ENCODE measurements at places on chromosomes 4 and X.
A peak's percentile ranks its signal among the peaks of the same experiment; 100 is the strongest.

DNA sequence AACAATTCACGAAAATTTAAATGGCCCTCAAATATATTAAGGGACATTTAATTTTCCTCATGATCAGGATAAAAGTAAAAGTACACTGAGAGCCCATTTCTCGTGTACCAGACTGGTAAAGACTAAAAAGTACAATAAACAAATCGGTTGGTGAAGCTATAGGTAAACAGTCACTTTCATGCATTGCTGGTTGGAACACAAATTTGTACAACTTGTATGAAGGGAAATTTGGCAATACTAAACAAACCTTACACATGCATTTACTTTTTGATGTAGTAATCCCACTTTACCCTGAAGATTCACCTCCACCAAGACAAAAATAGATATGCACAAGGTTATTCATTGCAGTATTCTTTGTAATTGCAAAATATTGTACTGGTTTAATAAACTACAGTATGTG lies 31.4 kb upstream of the MBNL3 start:
- no peak for DNase-seq

DNA sequence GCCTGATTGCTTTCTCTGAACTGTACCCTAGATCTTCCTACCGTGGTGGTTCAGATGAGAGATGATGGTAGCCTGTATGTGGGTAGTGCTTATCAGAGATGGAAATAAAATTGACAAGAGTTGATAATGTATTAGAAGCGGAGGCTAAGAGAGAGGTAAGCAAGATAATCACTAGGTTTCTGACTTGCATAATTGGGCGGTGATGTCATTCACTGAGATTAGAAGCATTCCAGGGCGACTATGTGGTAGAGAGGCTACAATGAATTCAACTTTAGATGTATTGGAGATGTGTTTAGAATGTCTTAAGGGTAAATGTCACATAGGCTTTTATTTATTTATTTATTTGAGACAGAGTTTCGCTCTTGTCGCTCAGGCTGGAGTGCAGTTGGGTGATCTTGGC lies 415 bp upstream of the TENM3 start:
- DNase-seq: no peak

DNA sequence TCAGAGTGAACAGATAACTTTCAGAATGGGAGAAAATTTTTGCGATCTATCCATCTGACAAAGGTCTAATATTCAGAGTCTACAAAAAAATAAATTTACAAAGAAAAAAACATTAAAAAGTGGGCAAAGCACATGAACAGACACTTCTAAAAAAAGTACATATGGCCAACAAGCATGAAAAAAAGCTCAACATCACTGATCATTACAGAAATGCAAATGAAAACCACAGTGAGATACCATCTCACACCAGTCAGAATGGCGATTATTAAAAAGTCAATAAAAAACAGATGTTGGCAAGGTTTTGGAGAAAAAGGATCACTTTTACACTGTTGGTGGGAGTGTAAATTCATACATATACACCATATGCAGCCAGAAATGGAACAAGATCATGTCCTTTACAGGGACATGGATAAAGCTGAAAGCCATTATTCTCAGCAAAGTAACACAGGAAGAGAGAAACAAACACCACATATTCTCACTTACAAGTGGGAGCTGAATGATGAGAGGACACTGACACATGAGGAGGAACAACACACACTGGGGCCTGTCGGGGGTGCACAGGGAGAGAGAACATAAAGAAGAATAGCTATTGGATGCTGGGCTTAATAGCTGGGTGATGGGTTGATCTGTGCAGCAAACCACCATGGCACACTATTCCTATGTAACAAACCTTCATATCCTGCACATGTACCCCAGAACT lies 41.6 kb upstream of the ITM2A start:
- DNase-seq: no peak

GRCh38 chr4:37825968-37826294 lies 555 bp upstream of the PGM2 start:
- no peak for DNase-seq

- no peak for DNase-seq
These were observed 211.8 kb downstream of the DTHD1 start for GRCh38 chr4:36493251-36493650.

DNA sequence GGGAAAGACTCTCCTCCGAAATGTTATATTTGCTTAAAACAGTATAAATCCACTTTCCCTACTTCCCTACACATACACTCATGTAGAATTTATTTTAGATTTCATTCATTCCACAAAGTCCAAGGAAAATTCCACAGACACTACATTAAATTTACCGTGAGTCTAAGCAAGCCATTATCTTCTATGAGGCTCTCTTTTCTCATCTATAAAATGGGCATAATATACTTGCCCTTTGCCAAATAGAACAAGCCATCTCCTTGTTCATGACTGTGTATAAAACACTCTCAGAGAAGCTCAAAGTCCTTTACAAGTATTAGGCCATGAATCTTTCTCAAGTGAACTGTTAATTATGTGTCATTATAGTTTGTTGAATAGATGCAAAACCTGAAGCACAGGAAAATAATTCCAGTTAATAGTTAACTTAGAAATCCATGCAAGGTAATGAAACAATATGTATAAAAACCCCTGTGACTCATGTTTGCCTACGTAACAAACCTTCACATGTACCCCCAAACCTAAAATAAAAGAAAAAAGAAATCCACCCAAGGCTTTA lies 10.7 kb downstream of the TEC start:
- DNase-seq: no peak

GRCh38 chrX:105745863-105746262 lies 76.5 kb upstream of the NRK start:
- DNase-seq: no peak

DNA sequence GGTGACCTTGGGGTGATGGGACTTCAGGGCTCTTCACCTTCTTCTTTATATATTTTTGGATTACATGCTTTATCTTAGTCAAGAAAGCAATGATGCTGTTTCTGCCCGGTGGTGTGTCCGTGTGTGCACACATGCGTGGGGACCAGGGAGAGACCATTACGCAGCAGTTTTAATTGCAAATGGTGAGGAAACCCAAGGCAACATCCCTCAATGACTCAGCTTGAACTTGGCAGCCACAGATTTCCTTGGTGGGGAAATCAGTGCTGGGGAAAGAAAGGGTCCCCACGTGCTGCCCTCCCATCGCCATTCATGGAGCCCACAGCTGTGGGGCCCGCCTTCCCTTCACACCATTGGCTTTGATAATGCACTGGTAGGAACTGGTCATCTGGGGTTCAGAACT lies 46.2 kb upstream of the C4orf50 start:
- DNase-seq: no peak

- no peak for DNase-seq
These were observed 258.4 kb downstream of the PPARGC1A start for GRCh38 chr4:23631255-23631950.

GRCh38 chrX:17859609-17860178 lies 1.4 kb downstream of the RAI2 start:
- no peak for DNase-seq

DNA sequence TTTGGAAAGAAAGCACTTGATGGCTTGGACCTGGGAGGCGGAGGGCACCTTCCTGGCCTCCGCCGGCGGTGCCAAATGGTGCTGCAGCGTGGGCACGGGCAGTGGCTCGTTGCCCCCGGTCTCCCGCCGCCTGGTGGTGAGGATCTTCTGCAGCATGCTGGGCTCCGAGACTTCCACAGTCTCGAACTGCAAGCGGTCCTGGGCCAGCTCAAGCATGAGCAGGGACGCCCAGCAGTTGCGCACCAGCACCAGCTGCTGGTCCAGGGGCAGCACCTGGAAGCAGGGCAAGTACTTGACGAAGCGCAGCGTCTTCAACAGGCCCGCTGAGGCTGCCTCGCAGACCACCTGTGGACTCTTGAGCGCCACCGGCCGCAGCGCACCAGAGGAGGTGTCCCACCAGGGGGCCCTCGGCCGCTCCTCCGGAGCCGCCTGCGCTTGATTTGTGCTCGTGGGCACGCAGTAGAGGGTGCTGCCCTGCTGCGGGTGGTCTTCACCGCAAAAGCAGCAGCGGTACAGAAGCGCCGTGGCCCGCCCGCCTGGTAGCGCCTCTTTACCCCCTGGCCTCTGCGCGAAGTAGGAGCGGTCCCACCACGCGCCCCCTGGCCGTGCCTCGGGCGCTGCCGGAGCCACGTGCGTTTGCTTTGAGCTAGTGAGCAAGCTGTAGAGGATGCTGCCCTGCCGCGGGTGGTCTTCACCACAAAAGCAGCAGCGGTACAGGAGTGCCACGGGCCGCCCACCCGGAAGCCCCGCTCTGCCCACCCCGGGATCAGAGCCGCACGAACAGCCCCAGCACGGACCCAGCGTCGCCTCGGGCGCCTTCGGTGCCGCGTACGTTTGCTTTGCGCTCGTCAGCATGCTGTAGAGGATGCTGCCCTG lies 689 bp downstream of the NR0B1 start:
- DNase-seq: no peak

GRCh38 chr4:4480205-4480604 lies 61.6 kb downstream of the STX18 start:
- DNase-seq: no peak

DNA sequence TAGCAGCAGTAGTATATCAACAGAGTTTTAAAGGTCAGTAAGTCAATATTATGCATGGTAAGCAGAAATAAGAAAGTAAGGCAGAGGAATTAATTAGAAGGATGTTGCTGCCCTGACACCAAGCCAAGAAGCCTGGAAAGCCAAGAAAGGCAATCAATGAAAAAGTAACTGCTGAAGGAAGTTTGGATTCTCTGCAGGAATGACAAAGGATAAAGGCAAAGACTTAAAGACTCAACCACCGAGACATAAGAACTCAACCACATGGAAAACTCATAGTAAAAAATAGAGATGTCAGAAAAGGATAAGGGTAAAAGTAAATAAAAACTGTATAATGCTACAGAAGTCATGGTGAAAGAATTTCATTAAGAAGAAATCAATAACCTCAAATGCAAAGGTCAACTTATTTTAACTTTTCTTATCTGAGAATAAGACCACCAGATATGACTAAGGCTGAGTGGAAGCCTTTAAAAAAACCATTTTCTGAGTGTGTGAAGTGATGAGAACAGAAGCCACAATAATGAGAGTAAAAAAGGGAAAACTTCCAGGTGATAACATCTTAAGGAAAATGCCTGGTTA lies 55.2 kb downstream of the NEK1 start:
- no peak for DNase-seq

DNA sequence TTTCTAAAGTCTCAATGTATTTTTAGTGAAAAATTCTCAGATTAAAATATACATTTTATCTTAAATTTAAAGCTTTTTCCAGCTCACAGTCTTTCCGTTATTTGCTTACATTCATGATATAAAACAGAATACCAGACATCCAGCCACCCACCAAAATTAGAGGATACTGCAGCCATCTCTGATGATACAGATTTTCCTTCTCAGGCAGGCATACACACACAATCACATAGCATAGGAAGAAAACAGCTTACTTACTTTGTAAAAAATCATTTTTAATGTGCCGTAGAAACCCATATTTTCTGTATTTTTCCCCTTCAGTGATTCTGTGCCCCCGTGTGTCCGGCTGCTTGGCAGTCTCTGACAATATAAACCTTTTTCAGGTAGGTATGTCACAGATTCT lies 183.7 kb downstream of the FBXW7 start:
- DNase-seq: no peak

- no peak for DNase-seq
These were observed 9.0 kb downstream of the CTBP1 start for GRCh38 chr4:1239950-1240307.

DNA sequence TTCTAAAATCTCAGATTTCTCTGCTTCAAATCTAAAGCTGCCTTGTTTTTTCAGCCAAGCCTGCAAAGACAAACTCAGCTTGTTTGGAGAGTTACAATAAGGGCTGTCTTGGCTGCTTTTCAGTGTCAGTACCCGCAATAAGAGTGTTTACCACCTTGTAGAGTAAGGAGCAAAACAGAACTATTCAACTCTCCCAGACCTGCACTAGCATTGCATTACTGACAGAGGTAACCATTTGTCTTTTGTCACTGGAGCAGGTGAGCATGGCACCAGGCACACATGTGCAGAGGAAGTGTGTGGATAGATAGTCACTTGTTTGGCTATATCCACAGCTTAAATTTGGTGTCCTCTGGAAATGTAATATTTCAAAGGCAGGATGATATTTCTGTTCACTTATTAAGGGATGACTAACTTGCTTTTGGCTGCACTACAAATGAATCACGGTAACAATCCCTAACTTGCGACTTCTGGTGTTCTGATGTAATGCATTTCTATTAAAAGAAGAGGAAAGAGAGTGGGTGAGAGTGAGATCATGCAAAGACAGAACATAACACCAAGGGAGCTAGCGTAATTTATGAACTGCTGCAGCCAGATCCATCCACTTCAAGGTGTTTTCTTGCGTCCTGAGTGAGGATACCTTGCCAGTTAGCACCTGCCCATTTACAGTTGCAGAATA lies 38.6 kb downstream of the PTCHD1 start:
- DNase-seq: no peak

- DNase-seq: no peak
These were observed 72.5 kb upstream of the EMCN start for GRCh38 chr4:100590325-100590724.

DNA sequence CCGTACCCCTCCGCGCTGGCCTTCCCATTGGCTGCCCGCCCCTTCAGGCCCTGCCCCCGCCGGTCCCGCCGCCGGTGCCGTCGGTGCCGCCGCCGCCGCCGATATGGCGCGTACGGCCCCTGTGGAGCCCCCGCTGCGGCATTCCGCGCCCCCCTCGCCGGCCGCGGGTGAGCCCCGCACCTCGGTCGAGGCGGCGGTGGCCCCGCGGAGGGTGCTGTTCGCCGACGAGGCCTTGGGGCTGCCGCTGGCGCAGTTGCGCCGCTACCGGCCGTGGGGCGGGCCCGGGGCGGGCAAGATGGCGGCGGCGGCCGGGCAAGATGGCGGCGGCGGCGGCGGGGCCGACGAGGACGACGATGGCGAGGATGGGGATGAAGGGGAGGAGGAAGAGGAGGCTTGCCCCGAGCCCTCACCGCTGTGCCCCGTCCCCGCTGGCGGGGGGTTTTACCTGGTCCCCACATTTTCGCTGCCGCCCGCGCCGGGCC lies at the start of gene PPP1R3F:
PPP1R3F (plus strand) TSS at position 27 of the 482 bp plus-strand sequence; CDS start at position 104, 77 bp downstream.
- peak; percentile 33 for DNase-seq

- DNase-seq: no peak
These were observed 1073.7 kb downstream of the PDHA2 start for GRCh38 chr4:96913441-96914080.

DNA sequence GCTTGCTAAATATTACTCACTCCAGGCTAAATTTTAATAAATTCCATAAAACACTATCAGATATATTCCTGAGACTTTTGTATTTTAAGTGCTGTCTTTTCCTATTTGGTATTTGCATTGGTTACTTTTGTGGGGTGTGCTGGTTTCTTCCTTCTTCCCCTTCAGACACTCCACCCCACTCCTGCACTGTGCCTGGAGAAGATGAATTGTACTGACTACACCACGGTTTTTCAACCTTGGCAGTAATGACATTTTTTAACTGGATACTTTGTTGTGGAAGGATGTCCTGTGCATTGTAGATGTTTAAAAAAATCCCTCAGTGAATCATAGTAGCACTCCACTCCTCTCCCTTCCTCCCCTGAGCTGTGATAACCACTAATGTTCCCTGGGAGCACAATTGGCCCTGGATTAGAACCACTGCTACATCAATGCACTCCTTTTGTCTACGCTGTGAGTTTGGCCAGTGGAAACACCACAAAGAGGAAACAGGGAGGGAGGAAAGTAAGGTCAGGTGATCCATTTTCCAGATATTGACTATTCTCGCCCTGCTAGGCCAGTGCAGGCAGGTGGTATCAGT lies 36.3 kb downstream of the SNCA start:
- DNase-seq: no peak
